Islet precursor cell (in vitro differentiated cells): ENCODE measurements at places on chromosomes 7 and 10.
A peak's percentile ranks its signal among the peaks of the same experiment; 100 is the strongest.

GRCh38 chr7:107914831-107915230 is 23.8 kb downstream of the DLD start:
- no peak for DNase-seq

- no peak for DNase-seq
Observed at GRCh38 chr7:2287745-2288144, 26.5 kb downstream of the SNX8 start.

DNA sequence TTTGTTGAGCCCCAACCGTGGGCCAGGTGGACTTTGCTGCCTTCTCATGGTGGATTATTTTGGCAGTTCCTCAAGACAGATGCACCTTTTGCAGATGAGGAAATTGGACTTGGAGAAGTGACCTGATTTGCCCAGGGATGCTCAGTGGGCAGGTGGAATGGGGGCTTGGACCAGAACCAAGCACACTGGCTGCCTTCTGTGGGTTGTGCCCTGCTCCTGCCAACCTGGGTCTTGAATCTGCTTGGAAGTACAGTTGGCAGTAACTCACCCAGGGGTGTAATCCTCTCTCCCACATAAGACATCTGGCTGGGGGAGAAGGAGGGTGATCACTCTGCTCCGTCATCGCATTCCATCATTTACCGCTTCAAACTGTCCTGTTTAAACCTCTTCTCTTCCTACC is 110.5 kb upstream of the GPR26 start:
- peak; percentile 35 for DNase-seq

- DNase-seq, result no peak
Observed at GRCh38 chr7:28479507-28479947, 67.2 kb downstream of the CREB5 start.

DNA sequence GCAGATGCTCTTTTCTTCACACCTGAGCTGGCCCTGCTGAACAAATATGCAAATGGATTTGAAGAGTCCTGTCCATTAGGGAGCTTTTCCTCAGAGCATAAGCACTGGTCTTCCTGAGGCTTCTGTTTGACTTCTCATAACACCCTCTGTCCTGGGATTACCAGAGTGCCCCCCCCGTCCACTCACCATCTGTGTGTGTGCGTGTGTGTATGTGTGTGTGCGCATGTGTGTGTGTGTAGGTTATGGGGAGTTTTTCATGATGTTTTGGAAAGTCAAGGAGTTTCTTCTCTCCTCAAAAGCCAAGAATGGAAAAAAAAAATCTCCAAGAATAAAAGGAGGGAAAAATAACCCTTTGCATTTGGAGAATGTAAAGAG is 57.7 kb upstream of the COMTD1 start:
- DNase-seq, result no peak

DNA sequence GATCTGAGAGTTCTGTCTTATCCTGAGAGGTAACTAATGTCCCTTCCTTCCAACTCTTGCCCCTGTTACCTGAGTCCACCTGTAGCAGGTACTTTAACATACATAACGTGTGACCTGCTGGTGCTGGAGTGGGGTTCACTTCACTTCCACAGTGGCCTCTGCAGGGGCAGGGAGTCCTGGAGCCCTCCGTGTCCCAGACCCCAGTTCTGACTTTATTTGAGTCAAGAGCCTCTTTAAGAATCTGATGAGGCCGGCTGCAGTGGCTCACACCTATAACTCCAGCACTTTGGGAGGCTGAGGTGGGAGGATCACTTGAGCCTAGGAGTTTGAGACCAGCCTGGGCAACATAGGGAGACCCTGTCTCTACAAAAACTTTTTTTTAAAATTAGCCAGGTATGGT is 117.0 kb upstream of the RET start:
- no peak for DNase-seq

DNA sequence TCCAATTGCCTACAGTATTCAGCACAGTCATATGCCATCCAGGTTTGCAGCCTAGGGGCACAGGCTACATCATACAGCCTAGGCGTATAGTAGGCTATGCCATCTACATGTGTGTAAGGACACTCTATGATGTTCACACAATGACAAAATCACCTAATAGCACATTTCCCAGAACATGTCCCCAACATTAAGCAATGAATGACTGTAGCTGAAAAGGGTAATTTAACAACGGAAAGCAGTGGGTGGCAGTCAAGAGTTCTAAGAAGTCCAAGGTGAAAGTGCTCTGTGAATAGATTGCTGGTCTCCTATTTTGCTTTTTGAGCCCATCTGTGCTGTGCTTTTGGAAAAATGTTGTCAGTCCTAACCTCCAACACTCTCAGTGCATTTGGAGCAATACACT is 162.6 kb downstream of the KLF6 start:
- no peak for DNase-seq

DNA sequence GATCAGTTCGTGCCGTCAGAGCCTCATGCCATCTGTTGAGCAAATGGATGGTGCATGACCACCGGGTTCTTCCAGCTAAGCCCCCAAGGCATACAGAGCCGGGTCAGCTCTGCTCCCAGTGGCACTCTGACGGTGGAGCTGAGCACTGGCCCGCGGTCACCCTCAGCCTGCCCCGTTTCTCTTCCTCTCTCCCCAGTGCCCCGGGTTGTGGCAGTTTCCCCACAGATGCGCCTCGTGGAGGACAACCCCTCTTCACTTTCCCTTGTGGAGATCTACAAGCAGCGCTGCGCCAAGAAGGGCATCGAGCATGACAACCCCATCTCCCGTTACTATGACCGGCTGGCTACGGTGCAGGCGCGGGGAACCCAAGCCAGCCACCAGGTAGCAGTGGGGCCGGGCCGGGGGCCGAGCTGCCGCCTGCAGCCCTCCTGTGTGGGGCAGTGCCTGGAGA is 129.9 kb downstream of the TRRAP start:
- peak; percentile 44 for DNase-seq

DNA sequence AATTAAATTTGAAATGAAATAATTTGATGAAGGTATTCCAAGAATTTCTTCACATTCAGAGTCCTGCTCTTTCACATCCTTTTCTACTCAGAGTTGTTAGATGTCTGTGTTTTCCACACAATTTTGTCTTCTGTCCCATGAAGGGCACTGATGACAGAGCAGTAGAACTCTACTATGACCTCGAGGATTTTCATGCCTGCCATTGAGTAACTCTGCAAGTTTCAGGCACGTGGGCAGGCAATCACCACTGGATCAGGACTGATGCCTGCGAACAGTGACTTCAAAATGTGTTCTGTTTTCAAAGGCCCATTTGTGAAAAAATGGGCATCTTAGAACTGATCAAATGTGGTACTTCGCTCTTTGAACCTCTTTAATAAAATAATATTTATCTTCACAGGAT is 91.1 kb downstream of the CDK6 start:
- no peak for DNase-seq

- DNase-seq, result peak; percentile 82
Observed at GRCh38 chr7:51067757-51068156, 248.9 kb downstream of the COBL start.

- DNase-seq, result peak; percentile 68
Observed at GRCh38 chr7:21869785-21870402, 75.8 kb downstream of the CDCA7L start.

DNA sequence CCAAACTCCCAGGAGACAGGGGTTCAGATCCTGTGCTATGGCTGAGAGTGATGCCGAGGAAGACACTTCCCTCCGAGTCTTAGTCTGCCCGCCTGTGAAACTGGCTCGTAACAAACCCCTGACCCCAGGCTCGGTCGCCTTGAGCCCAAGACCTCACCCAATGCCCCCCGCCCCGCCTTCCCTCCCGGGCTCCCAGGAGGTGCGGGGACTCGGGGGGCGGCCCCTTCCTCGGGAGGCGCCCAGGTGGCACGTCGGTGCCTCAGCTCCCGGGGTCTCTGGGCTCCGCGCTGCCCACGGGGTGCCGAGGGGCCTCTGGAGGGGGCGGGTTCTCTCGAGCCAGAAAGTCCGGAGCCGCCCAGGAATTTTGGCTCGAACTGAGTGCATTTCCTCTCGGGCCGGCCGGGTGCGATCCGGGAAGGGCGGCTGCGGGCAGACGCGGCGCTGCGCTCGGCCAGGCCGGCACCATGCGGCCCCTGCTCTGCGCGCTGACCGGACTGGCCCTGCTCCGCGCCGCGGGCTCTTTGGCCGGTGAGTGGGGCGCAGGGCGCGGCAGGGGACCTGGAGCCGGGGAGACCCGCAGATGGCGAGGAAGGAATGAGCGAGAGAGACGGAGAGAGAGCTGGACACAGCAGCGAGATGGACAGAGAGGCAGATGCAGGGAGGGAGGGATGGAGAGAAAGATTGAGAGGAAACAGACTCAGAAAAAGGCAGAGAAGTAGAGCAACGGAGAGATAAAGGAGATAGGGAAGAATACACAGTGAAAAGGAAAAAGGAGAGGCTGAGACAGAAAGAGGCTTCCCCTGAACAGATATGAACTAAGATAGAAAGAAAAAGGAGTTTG is at the start of gene PLAC9:
PLAC9 (plus strand) TSS at position 432 of the 841 bp plus-strand sequence; CDS start at position 465, 33 bp downstream.
- DNase-seq, result peak; percentile 75

DNA sequence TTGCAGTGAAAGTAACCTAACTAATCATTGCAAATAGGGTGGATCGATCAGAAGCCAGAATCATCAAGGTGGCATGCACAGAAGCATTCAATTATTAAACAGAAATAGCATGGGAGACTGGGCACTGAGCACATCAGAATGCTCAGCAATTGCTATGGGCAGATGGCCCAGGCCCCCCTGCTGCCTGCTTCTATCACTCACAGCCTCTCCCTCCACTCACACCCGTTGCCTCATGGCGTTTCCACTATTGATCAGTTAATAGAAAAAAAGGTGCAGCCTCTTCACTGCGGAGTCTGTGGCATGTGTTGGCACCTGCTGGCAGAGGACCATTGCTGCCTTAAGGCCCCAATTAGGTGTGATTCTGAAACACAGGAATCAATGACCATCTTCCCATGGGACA is 11.2 kb upstream of the HTR5A start:
- no peak for DNase-seq

GRCh38 chr10:3745521-3745920 is 39.5 kb downstream of the KLF6 start:
- DNase-seq, result no peak

GRCh38 chr7:107982918-107983389 is 20.0 kb downstream of the LAMB1 start:
- DNase-seq, result no peak

DNA sequence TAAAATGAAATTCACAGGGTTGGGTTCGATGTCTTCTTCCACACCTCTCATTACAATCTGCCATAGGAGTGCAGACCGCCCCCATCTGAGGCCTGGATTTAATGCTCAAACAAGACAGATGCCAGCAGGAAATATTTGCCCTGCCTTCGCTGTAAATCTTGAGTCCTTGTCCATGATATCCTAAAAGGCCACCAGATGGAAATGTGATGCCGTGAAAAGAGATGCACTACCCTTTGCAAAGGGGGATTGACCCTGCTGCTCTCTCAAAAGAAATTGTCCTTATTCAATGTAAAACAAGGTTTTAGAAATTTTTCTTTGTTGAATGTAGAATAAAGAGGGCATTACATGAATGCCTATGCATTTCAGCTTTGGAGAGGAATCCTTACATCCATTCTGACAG is 37.5 kb downstream of the AGAP4 start:
- DNase-seq, result no peak

GRCh38 chr7:144415858-144416257 is 12.4 kb upstream of the NOBOX start:
- no peak for DNase-seq

DNA sequence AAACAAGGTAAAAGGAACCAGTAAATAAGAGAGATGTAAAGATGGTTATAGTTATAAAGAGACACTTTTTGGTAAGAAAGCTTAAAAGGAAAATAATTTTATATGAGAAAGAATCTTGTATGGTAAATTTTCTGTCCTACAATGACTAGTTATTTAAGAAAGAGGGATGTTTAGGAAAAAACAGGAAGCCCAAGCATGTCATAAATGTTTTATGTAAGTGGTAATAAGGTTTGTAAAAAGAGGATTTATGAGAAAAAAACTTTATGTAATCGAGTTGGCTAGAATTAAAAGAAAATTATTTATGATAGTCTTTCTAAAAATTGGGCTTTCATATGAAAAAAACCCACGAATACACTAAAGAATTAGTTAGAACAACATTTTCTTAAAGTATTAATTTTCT is 34.2 kb upstream of the CREB3L2 start:
- DNase-seq, result no peak

DNA sequence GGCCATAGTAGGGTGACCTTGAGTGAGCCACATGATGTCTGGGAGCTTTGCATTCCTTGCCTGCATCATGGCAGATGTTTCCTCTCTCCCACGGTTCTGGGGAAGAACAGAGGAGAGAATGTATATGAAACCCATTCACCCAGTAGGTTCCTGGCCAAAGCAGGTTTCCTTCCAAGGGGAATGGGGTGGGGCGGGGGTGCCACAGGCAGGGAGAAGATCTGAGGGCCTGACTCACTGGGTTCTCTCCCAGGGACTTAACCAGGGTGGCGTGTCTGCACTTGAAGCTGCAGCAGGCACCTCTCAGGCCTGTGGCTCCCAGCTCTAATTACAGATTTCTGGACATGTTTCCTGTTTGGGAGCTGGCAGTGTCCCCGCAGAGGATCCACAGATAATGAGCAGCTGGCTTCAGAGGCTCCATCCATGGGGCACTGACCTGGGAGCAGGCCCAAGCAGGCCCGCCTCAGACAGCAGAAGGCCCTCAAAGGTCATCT is 50.2 kb upstream of the ZMIZ1 start:
- DNase-seq, result peak; percentile 74

- no peak for DNase-seq
Observed at GRCh38 chr7:3404501-3404900, 103.4 kb downstream of the SDK1 start.

GRCh38 chr10:47452495-47453140 is 31.3 kb downstream of the ANXA8 start:
- peak; percentile 59 for DNase-seq

- DNase-seq, result peak; percentile 71
Observed at GRCh38 chr7:141045126-141045841, 28.6 kb upstream of the TMEM178B start.
